ENCODE measurements at places on chromosomes 5 and 9.

- peak; percentile 91 for DNase-seq
These were observed 54.7 kb upstream of the TSLP start for GRCh38 chr5:111016801-111017200.

DNA sequence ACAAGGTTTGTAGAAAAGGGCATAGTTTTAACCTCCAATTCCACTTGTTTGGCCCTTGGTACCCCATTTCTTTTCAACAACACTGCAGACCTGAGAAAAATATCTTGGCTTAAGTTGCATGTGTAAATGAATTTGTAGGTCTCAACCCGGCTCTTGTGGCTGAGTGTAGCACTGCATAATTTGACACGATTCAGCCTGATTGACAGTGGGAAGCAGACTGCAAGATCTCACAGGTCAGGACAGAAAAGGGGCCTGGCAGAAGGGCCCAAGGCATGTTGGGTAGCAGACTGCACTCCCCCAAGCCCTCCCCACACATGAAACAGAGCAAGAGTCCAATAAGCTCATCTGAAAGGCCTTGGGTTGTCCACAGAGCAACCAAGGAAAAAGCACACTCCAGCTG, 169.7 kb upstream of the SMARCA2 start:
- no peak for DNase-seq

DNA sequence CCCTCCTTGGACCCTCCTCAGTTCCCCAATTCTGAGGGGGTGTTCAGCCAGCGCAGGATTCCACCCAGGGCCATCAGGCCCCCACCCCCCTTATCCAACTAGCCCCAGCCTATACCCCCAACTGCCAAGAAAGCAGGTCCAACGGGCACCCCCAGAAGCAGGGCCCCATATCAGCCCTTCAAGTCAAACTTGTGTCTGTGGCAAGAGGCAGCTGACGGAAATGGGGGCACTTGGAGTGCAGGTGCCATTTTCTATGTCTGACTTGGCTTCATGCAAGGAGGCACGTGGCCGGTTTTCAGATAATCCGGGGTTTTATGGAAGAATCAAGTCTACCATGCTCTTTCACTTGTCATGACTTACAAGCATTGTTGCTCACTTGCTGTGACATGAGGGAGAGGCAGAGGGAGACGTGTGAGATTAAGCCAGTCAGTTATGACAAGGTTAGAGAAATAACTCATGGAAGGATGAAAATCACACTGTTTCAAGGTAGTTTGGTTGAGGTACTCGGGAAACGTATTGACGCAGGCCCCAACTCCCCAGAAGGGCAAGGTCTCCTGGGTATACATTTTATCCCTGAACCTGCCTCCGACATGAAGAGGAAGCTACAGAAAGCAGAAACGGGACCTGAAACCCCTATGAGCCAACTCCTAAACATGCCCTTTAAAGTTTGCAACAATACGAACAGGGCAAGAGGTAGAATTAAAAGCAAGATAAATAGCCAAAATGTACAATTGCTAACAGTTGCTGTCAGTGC, 26.5 kb upstream of the CLPTM1L start:
- no peak for DNase-seq

GRCh38 chr9:22030101-22030598, 21.0 kb upstream of the CDKN2B start:
- DNase-seq: peak; percentile 75

DNA sequence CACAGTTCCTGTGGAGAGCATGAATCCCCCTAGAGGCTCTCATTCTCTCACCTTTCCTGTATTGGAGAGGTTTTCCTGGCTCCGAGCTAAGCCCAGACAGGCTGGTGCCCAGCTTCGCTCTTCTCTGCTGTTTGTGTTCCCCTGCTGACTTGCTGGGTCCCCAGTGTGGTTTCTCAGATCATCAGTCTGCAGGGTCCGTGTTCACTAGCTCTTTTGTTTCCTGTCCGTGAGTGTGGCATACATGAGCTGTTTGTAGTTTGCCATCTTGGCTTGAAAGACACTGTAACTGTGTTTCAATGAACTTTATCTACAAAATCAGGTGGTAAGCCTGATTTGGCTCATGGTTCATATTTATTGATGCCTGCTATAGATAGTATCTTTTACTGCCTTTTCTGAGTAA, 23.8 kb downstream of the LOX start:
- no peak for DNase-seq

DNA sequence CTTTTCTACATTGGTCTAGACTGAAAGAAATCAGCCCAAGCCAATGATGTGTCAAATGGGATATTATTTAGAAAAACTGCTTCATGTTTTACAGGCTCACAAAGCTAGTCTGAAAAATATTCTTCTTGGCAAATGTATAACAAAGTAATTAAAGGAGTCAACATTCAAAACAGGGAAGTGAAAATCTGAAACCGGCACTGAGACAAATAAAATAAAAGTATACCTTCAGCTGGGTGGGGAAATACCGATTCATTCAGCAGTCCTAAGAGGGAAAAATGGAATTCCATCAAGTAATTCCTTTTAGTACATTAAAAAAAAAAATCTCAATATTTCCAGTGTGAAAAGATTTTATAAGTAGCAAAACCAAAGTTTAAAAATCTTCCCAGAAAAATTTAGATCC, 259.6 kb upstream of the SLC24A2 start:
- no peak for DNase-seq

All from fibroblast of skin of back (primary cell).